ENCODE measurements at places on chromosomes 11 and 22.

DNA sequence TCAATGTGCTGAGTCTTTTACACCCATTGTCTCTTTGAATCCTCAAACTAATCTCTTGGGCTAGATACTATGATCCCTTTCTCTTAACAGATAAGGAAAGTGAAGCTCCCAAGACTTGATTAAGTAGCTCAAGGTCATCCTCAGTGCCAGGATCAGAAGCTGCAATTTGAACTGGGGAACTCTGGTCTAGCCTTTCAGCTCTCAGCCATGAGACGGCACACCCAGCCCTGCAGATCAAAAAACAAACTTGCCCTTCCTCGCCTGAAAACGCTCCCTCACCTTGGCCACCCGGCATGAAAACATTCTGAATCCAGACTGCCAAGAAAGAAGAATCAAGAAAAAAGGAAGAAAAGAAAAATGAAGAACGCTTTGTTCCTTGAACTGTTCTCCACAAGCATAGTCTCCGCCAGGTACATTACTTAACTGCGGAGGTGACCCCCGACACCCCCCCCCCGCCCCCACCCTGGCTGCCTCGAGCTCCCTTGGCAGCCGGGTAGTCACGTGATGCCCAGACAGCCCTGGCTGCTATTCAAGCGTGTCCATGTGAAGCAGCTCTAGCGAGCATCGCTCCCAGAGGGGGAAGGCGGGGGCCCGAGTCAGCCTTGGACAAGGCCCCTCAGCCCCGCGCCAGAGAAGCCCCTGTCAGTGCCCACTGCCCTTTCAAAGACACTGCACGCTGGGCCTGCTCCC is 451.2 kb downstream of the MIAT start:
- DNase-seq = no peak

DNA sequence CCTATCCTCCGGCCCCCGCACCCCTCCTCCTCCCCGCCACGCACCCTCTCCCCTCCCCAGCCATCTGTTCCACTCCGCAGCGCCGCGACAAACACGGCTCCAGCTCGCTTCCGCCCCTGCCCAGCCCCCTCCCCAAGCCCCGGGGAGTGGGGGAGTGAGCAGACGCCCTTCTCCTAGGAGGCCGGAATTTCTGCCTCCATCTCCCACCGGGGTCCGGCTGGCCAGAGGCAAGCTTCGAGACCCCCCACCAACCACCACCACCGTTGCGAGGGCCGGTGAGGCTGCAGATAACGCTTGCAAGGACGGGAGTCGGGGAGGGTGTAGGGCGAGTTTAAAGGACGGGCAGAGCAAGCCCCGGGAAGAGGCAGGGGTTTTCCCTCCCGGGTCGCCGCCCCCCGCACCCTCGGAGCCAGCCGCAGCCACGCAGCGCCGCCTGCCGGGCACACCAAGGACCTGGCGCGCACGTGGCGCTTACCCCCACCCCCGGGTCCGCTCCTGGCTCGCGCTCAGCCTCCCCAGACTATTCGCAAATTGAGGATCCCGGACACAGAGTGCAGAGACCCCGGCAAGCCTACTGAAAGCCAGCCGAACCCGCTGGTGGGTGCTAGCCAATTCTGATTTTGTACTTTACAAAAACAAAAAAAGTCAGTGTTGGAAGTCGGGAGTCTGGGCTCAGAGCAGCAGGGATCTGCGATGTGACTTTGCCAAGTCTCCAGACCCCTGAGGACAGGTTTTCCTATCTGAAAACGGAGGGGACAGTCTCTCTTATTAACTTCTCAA is 22.6 kb downstream of the RTN4RL2 start:
- DNase-seq = no peak

DNA sequence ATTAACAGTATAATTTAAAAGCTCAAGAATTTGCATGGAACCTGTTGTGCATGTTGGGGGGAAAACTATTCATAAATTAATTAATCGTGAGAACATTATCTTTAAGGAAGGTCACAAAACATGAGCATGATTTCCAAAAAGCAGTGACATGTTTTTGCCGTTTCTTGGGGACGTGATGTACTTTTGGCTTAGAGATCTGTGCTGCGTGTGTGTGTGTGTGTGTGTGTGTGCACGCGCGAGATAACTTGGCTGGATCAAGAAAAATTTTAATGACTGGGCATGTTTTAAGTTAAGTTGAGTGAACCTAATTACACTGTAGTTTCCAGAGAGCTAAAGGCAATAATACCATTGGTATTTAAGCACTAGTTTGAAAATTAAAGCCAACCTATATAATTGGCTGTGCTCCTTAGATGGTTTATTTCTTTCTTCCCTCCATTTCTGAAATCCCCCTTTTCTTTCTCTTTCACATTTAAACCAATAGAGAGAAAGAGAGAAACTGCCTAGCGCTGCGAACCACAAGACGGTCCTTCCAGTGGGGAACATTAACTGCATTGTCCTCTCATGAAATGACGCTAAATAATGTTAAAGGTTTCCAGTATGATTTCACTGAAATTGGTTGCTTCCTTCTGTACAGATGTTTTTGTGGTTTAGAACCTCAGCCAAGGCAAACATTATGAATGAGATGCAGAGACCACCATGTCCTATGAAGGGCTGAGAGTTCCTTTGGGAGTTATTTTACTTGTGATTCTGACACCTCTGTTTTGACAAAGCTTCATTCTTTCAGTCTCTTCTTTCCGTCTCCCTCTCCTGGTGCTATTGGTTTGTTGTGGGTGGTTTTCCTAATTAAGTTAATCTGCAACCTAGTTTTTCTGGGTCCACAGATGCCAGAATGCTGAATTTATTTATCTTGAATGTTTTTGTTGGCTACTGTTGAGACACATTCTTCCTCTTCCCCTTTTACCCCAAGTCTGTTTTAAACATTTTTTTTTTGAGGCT is 51.7 kb downstream of the ZBTB16 start:
- no peak for DNase-seq

GRCh38 chr11:60862171-60862570 is 5.2 kb upstream of the ZP1 start:
- DNase-seq = no peak

DNA sequence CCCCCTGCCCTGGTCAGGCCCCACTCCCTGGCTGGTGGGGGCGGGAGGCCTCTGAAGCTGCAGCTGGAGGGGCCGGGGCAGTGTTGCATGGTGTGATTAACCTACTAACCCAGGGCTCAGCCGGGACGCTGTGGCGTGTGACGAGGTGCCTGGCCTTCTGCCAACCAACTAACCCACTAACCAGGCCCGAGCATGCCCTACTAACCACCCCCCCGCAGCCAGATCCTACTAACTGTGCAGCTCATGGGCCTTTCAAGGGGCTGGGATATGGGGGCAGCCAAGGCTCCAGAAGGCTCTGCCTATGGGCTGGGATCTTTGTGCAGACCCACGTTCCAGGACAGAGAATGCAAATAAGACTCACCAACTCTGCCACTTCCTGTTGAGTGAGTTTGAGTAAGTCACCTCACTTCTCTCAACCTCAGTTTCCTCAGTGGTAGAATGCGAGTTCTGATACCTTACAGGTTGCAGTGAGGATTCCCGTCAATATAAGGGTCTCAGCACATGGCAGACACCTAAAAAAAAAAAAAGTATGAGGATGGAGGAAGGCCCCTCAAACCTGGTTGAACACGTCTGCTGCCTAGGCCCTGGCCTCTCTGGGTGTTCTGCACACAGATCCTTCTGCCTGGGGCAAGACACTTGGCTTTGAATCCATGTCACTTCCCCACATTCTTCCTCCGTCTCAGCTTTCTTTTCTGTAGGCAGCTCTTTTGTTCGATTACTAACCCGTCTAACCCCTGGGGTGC is 14.1 kb downstream of the MIAT start:
- no peak for DNase-seq

DNA sequence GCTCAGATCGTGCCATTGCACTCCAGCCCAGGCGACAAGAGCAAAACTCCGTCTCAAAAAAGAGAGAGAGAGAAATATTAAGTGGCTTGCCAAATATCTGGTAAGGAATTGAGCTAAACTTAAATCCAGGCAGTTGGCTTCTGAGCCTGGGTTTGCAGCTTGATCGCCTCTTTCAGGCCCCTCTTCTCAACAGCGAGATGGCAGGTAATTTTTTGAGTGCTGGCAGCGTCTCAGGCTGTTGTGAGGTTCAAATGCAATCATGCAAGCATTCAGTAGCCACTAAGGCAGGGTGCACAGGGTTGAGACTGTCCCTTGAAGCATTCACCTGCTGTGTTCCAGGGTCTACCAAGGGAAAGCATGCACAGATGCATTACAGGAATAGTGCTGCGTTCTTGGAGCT is 670 bp upstream of the CTSF start:
- DNase-seq = no peak

- DNase-seq = no peak
Observed at GRCh38 chr11:94058630-94059029, 37.5 kb downstream of the HEPHL1 start.

DNA sequence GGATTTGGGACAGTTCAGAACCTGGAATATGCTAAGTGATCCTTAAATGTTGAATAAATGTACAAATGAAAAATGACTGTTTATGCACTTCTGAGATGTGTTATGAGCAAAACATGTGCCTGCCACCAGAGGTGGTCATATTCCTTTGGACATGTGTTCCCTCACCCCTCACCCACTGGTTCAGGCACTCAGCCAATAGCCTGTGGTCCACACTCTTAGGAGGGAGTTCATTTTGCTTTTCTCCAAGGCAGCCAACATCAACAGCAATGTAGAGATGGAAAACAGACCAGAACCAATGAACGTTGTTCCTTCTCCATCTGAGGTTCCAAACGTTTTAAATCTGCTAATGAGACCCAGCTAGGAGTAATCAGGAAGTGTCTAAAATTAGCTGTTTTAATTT is 44.0 kb downstream of the RPUSD4 start:
- no peak for DNase-seq

- no peak for DNase-seq
Observed at GRCh38 chr11:132245403-132246385, 875.3 kb downstream of the NTM start.

DNA sequence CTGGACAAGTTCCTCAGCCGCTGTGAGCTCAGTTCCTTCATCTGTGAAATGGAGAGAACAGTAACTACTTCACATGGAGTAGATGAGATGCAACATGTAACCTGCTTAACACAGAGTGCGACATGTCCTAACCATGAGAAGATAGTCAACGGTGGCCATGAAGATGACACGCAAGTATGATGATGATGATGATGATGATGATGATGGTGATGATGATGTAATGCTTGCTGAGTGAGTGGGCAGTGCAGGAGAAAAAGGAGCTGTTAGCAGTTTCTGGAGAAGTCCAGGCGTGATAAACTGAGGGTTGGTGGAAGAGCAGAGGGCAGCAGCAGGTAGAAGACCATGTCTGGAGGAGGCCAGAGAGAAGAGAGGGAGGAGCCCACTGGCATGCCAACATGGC is 90.8 kb upstream of the CD82 start:
- no peak for DNase-seq

DNA sequence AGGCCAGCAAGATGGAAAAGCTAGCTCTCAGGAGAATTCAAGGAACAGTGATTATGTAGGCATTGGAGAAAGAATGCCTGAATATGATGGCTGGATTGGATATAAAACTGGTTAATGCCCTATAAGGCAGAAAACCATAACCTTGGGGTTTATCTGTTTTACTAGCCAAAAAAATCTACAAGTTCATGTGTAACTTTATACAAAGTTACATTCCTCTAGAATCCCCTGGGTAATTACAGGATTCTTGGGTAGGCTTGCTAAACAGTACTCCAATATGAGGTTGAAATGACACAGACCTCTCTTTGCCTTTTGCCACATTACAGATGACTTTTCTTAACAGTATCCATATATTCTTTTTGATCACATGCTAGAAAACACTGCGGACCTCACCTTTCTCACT is 26.0 kb downstream of the TSPAN18 start:
- DNase-seq = no peak

GRCh38 chr11:60933416-60934123 is 9.3 kb downstream of the TMEM132A start:
- DNase-seq = no peak

DNA sequence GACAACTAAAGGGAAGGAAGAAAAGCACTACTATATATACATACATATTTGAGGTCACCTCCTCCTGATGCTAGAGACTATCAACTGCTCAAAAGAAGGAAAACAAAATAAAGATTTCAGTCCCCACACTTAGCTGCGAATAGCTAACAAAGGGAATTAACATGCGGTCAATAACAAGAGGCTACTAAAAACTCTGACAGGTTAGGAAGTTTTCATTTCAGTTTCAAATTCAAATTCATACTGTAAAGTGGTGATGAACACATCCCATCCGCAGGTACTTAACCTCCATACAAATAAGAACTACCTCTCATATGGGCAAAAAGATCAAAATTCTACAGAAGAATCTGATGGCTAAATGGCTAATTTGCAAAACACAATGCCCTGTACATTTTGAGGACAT is 2.6 kb downstream of the NAP1L4 start:
- DNase-seq = no peak

GRCh38 chr22:37547251-37547741 is 13.0 kb upstream of the CDC42EP1 start:
- no peak for DNase-seq

DNA sequence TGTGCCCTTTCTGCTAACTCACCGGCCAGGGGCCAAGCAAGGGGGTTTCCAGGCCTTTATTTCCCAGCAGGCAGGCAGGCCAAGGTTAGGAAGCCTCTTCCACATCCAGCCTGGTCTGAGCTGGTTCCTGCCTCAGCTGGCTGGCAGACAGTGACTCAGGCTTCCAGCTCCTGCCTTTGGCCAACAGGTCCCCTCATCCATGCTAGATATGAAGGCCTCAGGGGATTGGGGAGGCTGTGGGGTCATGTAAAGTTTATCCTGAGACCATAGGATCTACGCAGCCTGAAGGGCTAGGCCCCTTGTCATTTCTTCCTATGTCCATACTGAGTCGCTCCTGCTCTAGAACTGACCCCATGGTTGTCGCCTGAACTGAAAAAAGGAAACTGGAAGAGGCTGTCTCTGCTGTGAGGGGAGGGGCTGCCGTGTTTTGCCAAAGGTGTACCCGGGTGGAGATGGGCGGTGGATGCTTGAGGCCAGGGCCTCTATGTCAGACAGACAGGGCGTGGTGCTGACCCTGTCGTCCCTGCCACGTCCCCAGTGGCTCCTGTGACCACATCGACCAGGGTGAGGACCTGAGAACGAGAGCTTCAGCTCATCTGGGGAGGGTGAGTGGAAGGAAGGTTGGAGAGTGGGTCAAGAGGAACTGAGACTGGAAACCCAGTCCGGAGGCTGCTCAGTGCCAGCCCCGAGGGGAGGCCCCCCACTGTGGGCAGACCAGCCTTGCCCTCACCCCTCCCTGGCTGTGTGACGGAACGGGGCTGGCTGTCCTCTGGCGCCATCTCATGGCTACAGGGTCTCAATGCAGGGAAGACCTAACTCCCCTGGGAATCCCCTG is 17.0 kb downstream of the P2RY6 start:
- DNase-seq = no peak

DNA sequence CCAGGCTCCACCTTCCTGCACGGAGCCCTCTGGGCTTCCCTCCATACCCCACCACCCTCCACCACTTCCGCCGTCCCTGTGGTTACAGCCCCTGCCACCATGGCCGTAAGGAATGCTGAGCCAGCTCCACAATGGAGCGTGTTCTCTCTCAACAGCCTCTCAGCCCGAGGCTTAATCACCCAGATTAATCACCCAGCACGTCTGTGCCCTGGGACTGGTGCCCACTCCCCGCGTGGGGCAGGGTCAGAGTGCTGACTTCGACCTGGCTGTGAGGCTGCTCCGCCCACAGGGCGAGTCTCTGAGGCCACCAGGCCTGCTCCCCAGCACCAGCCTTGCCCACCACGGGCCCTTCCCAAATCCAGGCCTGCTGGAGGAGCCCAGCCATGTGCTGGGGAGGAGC is 4.0 kb upstream of the TH start:
- no peak for DNase-seq

- DNase-seq = no peak
Observed at GRCh38 chr11:92236856-92237255, 12.2 kb downstream of the FAT3 start.
